Pons (tissue), 1 donor: ENCODE measurements at places on chromosomes 1 and 21.

- DNase-seq = no peak
Measured at GRCh38 chr1:30964706-30965105, 56.1 kb upstream of the SDC3 start.

- no peak for DNase-seq
Measured at GRCh38 chr1:151344291-151344690, 2.8 kb downstream of the RFX5 start.

DNA sequence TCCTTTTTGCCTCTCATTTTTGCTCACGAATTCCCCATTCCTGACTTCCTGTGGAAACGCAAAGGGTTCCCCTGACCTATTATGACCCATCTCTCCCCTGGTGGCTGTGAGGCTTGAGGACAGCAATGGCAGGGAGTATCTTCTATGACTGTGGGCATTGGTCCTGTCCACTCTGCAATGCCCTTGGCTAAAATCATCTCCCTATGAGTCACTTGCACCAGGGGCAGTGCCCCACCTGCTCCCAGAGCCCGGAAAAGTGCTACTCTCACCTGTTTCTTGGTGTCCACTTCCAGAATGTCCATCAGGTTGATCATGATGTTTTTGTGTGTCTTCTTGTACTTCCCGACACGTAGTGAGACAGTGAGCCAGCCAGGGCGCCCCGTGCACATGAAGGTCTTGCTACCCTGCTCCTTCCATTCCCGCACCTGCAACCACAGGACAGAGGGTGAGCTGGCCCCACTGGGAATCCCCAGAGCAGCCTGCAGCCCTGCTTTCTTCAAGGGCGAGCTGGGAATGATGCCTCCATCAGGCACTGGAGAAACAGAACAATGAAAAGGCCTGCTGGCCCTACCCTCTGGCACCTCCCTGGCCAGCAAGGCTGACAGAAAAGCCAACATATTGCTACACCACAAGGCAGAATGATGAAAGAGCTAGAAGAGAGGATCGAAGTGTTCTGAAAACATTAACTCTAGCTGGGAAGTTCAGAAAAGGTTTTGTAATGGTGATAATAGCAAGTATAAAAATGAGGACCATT lies 3.5 kb downstream of the DHCR24 start:
- peak; percentile 22 for DNase-seq

- DNase-seq = no peak
Measured at GRCh38 chr1:203467550-203467921, 8.1 kb upstream of the PRELP start.

DNA sequence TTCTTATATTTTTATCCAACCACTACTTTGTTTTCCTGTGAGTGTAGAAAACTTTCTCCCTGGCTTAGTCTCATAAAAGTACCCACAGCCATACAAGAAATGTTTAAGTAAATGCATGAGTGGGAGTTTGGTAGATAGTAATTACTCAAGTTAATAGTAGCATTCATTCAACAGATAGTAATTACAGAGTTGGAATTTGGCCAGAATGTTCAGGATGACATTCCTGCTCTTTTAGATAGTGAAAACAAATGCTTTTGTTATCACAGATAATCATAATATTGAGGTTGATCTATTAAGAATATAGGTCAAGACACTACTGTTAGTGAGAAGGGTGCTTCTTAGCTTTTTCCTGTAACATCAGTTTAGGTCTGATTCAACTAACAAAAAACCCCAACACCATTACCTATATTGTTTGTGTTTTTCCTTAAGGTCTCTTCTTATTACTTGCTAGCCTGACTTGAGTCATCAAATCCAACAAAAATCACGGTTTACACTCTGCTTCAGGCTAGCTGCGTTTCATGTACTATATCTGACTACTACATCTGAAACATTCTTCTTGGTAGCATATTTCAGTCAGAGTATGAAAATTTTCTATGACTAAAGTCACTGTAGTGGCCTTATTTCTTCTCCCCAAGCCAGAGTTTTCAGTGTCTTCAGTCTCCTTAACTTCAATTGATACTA lies 163.7 kb downstream of the HS2ST1 start:
- no peak for DNase-seq

- DNase-seq = no peak
Measured at GRCh38 chr1:154609398-154610380, 1.7 kb upstream of the ADAR start.

DNA sequence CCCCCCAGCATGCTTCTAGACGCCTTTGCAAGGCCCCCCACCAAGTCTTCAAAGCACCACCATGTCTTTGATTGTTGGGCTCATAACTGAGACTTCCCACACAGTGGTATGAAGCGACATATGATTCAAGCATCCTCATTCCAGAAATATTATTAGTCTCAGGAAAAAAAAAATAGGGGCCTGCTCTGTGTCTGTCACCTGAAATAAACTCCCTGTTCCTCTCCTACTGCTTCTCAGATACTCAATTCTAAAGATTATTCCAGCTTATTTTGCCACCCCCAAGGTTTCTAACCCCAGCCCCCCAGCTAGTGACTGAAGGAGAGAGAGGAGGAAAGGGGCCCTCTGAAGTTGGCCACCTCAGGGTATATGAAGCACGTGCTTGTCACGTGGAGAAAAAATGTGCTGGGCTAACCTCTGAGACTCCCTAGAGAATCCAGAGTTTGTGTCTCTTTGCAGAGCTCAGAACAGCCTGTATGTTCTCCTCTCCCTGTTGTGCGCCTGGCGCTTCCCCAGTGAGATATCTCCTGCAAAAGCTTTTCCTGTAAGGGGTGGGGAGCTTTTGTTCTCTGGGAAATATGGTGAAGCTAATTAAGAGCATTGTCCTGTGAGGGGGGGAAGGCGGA lies 35.9 kb upstream of the RASAL2 start:
- no peak for DNase-seq

DNA sequence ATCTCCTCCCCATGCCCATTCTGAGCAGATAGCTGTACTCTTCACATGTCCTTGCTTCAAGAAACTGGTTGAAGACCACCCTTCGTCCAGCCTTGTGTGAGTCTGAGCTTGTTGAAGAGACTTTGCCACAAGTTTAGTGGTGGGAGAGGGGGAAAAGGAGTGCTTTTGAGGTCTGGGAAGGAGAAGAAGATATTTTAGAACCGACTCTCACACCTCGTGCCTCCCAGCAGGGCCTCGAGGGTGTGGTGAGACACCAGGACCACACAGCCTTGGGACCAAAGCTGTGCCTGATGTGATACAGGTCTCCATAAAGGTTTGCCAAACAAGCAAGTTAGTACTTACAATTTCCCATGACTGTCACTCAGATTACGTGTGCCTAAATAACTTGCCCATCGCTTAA lies 201.8 kb downstream of the DYRK1A start:
- DNase-seq = no peak

- no peak for DNase-seq
Measured at GRCh38 chr1:162951553-162952315, 90.8 kb upstream of the CCDC190 start.

- DNase-seq = no peak
Measured at GRCh38 chr1:43439781-43440180, 13.9 kb downstream of the HYI start.

GRCh38 chr1:78114034-78114956 lies 68.5 kb downstream of the GIPC2 start:
- DNase-seq = peak; percentile 87

GRCh38 chr1:66840929-66841328 lies 39.9 kb upstream of the INSL5 start:
- DNase-seq = no peak

GRCh38 chr1:71861022-71861421 lies 421.3 kb downstream of the NEGR1 start:
- DNase-seq = no peak

GRCh38 chr1:94651076-94651475 lies 109.5 kb upstream of the F3 start:
- DNase-seq = no peak

GRCh38 chr1:114078116-114078515 lies 75.6 kb downstream of the SYT6 start:
- no peak for DNase-seq

- DNase-seq = no peak
Measured at GRCh38 chr1:231279683-231280082, 38.7 kb downstream of the GNPAT start.

GRCh38 chr1:233614173-233614742 lies 352 bp downstream of the KCNK1 start:
- DNase-seq = no peak

GRCh38 chr1:145717833-145718232 lies 1.5 kb upstream of the CD160 start:
- DNase-seq = no peak

- DNase-seq = no peak
Measured at GRCh38 chr1:219350172-219350931, 176.7 kb downstream of the LYPLAL1 start.

DNA sequence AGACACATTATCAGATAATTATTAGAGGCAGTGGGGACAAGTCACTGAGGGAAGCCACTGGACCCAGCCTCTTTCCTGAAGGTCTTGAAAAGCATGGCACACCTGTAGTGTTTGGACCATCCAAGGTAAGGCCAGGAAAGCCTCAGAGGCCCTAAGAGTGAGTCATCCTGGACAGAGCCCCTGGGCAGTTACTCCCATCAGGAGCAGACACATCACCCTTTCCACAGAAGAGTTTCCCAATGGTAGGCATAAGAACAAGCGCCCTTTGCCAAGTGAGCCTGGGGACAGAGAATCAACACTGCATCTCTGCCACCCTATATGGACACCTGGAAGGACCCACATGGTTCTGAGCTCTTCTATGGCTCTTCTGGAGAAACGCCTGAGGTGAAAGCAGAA lies 136.0 kb downstream of the PLXNA2 start:
- no peak for DNase-seq

DNA sequence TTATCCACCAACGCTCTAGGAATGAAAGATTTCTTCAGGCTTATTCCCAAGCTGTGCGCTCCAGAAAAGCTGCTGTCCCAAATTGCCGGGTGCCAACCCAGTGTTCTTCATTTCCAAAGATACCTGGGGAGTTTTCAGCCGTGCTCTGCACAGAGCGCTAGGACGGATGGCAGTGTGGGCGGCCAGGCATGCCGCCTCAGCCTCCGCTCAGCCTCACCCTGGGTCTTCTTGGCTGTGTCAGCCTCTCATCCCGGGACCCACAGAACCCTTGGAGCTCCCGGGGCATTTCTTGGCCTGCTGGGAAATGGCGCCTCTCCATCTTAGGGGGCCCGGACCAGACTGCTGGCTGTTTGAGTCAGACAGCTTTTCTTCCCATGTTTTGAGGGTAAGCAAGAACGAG lies 116.9 kb upstream of the SLC25A33 start:
- DNase-seq = no peak

DNA sequence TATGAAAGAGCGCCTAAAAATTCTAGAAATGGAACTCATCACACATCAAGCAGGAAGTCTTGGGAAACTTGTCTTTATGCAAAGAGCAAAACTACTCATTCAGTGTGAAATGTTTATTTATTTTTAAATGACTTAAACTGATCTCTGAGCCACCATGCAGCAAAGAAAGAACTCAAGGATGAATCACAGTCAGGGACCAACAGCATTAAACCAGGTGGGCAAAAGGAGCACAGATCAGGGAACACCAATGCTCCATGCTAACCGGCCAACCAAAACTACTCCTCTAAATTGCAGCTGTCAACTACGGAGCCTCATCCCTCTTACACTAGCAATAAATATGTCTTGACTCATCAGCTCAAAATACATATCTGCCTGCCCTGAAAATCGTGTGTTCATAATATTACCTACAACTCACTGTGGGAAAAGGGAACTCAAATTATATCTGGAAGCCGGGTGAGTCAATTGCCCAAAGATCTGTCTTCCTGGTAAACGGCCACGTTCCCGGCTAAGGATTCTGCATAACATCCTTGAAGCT lies 129.2 kb downstream of the PTPN14 start:
- no peak for DNase-seq

DNA sequence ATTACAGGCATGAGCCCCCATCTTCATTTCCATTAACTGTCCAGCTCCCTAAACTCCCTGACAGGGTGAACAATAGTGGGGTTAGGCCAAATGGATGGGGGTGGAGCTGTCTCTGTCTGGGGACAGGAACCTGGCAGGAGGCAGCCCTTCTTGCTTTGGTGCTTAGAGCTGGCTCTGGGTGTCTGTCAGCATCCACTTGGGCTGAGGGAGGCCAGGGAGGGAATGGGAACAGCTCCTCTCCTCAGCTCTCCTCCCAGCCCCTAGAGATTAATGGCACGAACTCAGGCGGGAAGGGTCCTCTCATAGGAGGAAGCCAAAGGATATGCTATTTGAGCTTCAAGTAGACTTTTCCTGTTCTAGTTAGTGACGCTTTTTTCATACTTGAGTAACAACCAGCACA lies 11.1 kb upstream of the ETV3L start:
- DNase-seq = no peak

- DNase-seq = no peak
Measured at GRCh38 chr1:51956528-51957509, 33.7 kb downstream of the RAB3B start.

DNA sequence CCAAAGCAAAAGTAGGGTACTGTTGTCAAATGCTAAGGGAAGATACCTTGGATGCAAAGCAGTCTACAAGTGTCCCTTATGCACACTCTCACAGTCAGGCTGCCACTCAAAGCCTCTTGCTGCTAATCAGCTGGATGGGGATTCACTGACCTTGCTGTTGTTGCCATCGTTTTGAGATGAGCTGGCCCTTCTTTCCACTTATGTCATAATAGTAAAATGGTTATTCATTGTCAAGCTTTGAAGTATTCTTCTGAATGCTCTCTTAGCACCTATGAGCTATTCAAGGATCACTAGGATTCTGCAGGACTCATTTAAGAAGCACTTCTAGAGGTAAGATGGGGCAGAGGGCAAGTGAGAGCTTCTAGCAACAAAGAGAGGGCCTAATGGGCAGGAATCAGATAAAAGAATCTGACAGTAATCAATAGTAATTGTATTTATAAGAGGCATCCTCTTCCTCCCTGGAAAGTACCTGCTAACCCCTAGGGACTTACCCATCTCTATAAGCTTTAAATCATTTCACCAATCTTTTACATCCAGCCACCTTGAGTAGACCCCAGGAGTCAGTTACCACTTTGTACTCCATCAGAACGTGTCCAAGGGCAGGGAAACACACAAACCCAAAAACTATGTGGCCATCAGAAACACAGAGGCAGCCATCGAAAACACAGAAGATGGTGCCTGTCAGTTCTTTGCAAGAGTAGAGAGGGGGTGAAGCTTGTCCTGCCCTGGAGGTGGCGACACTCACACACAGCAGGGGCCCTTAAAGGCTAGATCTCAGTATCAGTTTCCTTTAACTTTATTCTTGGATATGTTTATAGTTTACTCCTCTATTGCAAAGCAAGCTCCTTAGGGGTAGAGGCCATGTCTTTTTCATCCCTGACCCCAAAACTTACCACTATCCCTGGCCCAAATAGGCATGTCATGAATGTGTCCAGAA lies 103.7 kb upstream of the NFIA start:
- DNase-seq = no peak
